ENCODE measurements at places on chromosomes 1 and 21. TPM values are rescaled to one million over a fixed set of nuclear protein-coding genes. Genes with fewer than 3 reads are reported as not detected.

UTS2 gene
- total RNA-seq, result not detected

KCNN3 gene
- 3.4 TPM for total RNA-seq

MATN1 gene
- not detected for total RNA-seq

NADK gene
- total RNA-seq, result 26.9 TPM

S100A9 gene
- total RNA-seq, result 190 TPM
